Left cardiac atrium (tissue), 4 donors: ENCODE measurements at places on chromosomes 12 and 14. TPM values are rescaled to one million over a fixed set of nuclear protein-coding genes. Genes with fewer than 3 reads are reported as not detected.
A peak's percentile ranks its signal among the peaks of the same experiment; 100 is the strongest.

Gene FSCB
- not detected for total RNA-seq

Gene OR6S1
- total RNA-seq = not detected

Gene ORAI1
- 11.7 TPM for total RNA-seq

- no peak for DNase-seq
Observed at GRCh38 chr12:92945659-92946220, 16.6 kb upstream of the EEA1 start.

- DNase-seq = peak; percentile 68
Observed at GRCh38 chr14:78959674-78960264, 789.6 kb downstream of the NRXN3 start.

DNA sequence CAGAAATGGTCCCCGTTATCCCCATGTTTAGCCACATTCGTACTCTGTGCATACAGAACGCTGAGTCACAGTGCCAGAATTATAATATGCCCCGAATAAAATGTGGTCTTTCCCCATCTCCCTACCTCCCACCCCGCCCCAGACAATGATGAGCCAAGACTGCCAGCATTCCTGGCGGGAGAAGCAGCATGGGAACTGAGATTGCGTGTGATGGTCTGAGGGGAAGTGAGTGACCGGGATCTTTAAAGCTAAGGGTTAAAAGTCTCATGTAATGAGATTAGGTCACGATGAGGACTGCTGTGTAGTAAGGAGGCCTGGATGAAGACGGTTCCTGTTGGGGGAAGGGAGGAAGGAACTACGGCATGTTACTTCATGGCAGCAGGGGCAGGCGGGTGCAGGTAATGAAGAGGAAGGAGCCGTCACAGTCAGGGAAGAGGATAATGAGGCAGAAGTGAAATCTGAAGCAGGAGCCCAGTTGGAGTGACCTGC, 243.3 kb upstream of the FKBP4 start:
- no peak for DNase-seq

GRCh38 chr12:110619534-110619953, 5.6 kb downstream of the TCTN1 start:
- DNase-seq = no peak

DNA sequence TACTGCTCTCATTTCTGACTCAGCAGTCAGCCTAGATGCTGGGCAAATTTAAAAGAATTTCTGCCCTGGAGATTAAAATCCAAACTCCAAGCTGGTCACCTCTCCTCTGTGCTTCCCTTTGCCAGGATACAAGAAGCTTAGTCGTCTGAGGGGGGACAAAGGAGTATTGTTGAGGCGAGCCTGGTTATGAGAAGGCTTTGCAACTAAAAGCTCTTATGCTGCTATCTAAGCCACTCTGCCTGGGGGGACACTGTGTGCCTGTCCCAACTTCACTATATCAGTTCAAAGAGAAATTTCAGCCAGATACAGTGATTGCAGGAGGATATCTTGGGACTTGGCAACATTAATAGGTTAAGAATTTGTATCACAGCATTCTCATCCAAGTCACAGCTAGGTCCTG, 10.8 kb upstream of the PLEKHH1 start:
- DNase-seq = no peak

DNA sequence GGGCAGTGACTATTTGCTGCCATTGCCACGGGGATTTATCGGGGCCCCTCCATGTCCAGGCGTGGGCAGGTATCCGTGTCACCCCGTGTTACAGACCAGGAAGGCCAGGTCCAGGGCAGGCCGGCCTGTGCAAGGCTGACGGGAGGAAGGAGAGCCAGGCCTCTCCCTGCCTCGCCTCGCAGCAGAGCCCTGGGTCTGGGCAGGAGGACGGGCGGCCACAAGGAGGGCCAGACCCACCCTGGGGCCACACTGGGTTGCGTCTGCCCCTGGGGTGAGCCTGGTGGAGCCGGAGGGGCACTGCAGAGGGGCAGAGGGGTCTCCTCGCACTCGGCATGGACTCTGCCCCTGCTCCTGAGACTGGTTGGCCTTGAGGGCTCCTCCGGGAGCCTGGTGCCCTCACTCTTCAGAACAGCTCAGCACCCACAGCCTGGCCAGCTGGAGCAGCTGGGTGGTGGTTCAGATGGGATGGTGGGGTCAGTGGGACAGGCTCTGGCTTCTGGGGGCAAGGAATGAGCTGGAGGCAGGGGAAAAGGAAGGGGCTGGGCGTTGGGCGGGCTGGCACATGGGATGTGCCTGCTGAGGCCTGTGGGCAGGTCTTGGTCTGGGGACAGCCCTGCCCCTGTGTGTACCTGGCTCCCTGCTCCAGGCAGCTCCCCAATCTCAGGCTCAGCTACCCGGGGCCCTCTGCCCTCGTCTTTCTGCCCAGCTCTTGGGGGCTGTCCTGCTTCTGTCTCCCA, 53.9 kb downstream of the KIF26A start:
- no peak for DNase-seq

- DNase-seq = no peak
Observed at GRCh38 chr12:97572220-97572619, 109.6 kb downstream of the RMST start.

- DNase-seq = no peak
Observed at GRCh38 chr14:55241673-55242072, 29.5 kb upstream of the FBXO34 start.

GRCh38 chr12:125069616-125070015, 4.4 kb downstream of the AACS start:
- no peak for DNase-seq

- DNase-seq = no peak
Observed at GRCh38 chr14:92259613-92260357, 63.2 kb upstream of the SLC24A4 start.

- no peak for DNase-seq
Observed at GRCh38 chr12:101592448-101592847, 2.3 kb upstream of the MYBPC1 start.
